ENCODE measurements at places on chromosomes 12 and 14.

DNA sequence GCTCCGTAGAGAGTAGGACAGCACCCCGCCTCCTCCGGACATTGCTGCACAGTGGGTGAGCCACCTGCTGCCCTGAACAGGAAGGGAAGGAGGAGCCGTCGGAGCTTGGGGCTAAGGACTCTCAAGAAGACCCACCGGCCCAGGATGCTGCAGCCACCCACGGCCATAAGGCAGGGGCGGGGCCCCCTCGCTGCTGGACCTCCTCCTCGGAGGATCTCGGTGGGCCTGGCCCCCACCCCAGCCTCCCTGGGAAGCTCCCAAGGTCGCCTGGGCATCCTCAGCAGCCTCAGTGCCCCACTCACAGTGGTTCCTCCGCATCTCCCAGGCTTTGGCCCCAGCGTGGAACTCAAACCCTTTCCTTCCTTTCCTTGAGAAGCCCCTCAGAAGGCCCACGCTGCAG is 68.6 kb upstream of the DIO3 start:
- no peak for DNase-seq

DNA sequence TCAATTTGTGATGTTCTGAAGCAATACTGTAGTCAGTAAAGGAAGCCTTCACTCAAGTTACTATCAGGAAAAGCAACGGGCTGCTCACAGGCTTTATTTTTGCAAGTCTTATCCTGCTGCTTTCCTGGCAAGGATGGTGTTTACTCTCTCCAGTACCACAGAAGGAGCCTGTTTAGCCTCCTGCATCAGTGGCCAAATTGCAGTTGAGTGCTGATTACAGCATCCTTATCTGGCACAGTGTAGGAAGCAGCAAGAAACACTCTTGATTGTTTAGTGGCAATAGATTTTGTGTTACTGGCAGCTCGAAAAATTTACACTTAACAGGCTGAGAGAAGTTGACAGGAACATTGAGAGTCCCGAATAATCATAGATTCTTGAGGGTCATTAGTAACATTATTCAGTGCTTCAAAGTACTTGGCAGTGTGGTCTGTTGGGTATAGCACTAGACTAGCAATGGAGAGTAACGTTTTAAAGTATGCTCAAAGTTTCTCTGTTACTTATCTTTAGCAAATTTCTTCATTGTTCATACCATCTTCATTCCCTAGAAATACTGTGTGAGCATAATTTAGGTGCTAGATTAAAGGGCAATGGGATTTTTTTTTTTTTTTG is 11.7 kb downstream of the TULP3 start:
- DNase-seq, result no peak

DNA sequence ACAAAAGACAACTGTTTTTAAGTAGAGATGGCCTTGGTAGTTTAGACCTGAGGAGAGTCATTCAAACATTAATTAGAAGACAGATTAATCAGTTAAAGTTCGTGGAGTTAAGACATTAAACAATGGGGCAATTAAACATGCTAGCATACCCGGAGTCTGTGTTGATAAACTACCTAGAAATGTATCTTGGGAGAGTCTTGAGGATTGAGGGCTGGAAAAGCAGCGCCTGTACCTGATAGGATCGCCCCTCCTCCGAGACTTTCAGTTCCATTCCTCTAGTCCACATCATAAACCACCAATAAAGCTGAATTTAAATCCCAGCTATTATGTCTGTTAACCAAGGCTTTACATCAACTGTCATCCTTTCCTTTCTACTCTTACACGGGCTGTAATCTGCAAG is 1.0 kb upstream of the KRAS start:
- DNase-seq, result no peak

- no peak for DNase-seq
Observed at GRCh38 chr14:28083389-28083788, 683.2 kb upstream of the FOXG1 start.

GRCh38 chr14:101881426-101881825 is 82.9 kb upstream of the DYNC1H1 start:
- DNase-seq, result no peak

GRCh38 chr12:27319848-27320247 is 12.8 kb upstream of the BMAL2 start:
- DNase-seq, result no peak

GRCh38 chr14:98198385-98198784 is 1073.6 kb downstream of the BCL11B start:
- no peak for DNase-seq

DNA sequence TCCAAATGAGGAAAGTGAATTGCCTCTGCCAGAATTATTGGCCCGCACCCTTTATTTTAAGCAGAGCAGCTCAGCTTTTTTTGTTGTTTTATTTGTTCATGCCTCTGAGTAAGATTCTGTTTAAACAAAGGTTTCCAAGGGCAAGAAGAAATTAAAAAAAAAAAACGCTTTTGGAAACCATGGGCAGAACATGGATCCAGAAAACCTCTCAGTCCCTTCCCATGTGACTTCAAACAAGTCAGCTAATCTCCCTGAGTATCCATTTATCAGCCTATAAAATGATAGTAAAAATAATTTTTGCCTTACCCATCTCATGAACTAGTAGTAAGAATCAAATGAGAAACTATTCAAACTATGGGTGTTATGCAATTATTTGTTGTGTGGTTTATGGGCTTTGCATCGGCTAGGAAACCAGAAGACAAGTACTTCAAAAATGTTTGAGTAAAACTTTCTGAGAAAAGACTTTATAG is 27.6 kb downstream of the KITLG start:
- DNase-seq, result no peak

DNA sequence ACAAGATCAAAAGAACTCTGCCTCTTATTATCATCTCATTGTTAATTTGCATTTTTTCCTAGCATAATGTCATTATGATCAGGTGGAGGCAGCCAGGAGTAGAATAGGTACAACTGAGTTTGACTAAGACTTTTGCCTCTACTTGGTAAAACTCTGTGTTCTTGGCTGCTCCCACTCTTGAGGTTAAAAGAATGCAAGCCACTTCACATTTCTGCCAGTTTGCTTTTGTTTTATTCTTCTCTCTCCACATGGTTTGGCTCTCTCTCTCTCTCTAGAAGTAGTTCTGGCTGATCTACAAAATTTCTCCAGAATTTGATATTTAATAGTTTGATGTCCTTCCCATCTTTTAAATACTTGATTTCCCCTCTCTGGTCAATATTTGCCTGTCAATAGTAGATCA is 170.7 kb upstream of the E2F7 start:
- no peak for DNase-seq

- no peak for DNase-seq
Observed at GRCh38 chr12:66898700-66899469, 220.0 kb upstream of the GRIP1 start.

- no peak for DNase-seq
Observed at GRCh38 chr12:3771853-3772252, 18.9 kb upstream of the CRACR2A start.

DNA sequence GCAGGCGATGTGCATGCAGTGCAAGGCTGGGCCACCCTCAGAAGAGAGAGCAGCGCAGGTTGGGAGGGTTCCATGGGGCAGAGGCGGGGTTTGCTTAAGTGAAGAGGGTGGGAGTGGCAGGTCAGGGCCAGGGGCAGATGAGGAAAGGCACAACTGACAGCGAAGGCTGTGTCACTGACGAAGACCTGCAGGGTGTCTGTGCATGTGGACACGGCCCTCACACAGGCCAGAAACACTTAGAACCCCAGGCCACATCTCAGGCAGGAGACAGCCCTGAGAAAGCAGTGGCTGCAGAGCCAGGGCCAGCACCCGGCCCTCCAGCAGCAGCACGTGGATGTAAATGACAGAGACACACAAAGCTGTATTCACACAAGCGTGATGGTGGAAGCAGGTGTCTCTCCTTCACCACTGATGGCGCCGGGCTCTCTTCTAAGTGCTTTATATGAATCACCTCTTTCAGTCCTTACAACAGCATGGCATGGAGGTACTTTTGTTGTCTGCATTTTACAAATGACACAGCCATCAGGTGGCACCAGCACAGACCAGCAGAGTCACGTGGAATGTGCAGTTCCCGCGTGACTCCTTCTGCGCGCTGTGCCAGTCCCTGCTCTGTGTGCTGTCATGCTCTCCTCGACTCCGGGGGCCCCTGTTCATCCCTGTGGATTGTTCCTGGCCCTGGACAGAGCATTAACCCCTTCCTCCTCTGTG is 54.6 kb downstream of the TSPAN11 start:
- DNase-seq, result no peak

GRCh38 chr14:80536456-80536855 is 325.2 kb upstream of the DIO2 start:
- no peak for DNase-seq

DNA sequence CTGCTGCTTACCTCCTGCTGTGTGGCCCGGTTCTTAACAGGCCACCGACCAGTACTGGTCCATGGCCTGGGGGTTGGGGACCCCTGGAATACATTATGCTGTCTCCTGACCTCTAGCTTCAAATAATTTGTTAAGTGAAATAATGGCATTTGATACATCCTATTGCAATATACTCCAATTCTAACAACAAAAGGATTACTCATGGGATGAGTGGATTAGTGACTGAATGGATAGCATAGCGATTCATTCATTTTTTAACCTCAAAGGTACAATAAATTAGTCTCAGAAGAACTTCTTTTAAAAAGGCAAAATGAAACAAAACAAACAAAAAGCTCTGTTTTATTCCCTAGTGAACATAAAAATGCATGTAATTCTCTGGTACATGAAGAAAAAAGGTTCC is 147.9 kb upstream of the PKP2 start:
- DNase-seq, result no peak

GRCh38 chr12:41452838-41453407 is 264.8 kb downstream of the PDZRN4 start:
- no peak for DNase-seq

DNA sequence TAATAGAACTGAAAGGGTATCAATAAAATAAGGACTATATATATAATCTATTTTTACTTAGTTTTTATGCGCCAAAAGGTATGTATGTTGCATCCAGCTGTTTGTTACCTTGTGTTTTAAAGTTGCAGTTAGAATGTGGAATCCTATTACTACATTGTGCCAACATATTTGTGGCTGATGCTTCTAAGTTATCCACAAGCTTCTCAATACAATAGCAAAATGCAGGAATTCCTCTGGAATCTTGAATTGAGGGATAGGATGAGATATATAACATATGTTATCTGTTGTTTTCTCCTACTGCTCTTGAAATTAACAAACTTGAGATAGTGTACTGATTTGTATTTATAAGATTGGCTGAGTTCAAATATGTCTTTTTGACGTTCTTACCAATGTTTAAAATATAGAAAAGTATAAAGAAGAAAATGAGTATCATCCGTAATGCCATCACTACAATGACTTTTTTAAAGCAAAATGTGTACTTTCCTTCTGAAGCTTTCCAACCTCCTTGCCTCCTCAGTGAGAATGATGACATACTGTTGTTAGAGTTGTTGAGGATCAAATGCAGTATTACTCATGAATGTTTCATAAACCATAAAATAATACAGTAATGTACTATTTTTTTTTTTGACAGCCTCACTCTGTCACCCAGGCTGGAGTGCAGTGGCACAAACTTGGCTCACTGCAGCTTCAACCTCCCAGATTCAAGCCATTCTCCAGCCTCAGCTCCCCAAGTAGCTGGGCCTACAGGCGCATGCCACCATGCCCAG is 6.6 kb downstream of the RAP1B start:
- no peak for DNase-seq
